ENCODE measurements at places on chromosomes 2 and 18.

GRCh38 chr2:126884861-126885750, 13.6 kb upstream of the TEX51 start:
- DNase-seq: peak; percentile 10

DNA sequence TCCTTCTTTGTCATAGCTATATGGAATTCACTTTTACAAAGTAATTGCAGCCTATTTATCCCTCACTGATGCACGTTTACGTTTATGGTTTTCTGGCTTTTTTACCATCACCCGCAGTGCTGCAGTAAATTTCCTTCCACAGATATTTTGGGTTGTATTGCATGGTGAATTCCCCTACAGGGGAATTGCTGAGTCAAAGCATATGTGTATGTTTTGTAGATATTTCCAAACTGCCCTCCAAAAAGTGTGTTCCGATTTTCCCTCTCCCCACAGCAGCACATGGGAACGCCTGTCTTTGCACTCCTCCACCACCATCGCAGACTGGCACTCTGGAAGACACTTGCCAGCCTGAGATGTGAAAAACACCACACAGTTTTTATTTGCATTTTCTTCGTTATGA, 80.6 kb upstream of the UXS1 start:
- no peak for DNase-seq

DNA sequence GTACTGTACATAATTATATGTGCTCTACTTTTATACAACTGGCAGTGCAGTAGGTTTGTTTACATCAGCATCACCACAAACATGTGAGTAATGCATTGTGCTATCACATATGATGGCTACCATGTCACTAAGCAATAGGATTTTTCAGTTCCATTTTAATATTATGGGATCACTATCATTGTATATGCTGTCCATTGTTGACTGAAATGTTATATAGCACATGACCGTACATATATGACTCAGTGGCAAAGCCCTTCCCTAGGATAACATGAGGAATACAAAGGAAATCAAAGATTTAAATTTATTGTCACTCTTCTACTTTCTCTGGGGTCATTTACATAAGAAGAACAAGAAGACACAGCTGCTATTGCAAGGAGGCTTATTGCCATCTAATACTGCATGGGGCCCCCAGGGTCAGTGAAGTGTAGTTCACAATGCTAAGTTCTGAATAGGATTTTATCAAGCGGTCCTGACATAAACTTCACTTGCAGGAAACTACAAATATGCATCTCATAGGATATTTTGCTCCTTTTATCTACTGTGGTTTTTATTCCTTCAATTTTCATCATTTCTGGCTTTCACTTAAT, 21.8 kb downstream of the PDE1A start:
- no peak for DNase-seq

GRCh38 chr2:80001701-80002101, 302.9 kb downstream of the LRRTM1 start:
- DNase-seq: no peak

DNA sequence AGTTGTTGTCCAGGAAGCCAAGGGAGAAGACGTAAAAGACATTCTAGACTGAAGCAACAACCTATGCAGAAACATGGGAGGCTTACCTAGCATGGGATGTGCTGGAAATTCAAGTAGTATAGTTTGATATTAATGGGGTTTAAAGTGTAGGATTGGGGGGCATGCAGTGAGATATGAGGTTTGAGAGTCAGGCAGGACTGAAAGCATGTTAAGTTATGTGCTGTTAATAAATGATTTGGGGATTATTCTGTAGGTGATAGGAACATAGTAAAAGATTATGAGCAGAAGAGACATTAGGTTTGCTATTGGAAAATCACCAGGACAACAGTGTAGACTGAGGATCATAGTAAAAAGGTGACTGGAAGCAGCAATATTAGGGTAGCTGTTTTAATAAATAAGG, 3.2 kb downstream of the EHBP1 start:
- DNase-seq: no peak

GRCh38 chr2:53033411-53033810, 734.2 kb upstream of the CHAC2 start:
- DNase-seq: no peak

- DNase-seq: no peak
Observed at GRCh38 chr18:45962461-45962860, 4.7 kb downstream of the EPG5 start.

DNA sequence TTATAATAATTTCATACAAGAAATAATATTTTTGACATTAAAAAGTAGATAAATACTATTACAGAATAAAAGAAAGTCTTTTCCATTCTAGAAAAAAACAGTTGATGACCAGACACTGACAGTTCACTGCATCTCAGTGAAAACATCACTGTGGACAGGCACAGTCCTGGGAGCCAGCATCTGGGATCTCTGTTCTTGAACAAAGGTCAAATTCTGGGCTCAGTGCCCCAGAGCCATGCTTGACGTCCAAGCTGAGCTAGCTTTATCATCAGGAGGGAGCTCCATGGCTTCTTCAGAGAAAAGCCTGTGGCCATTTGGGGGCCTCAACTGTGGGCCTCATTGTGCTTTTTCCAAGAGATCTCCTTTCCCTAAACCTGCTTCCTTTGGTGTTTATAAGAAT, 86.1 kb upstream of the SRD5A2 start:
- no peak for DNase-seq

- DNase-seq: no peak
Observed at GRCh38 chr2:64482243-64482642, 28.3 kb downstream of the LGALSL start.

DNA sequence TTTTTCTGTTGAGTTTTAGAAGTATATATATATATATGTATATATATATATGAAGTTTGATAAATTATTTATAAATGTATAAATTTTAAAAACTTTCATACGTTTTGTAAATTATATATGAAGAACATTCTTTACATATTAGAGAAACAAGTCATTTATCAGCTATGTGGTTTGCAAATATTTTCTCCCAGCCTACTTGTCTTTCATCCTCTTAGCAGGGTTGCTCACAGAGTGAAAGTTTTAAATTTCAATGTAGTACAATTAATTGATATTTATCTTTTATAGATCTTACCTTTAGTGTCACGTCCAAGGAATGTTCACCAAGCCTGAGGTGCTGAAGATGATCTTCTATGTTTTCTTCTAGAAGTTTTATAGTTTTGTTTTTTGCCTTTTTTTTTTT, 78.3 kb upstream of the HS6ST1 start:
- no peak for DNase-seq

DNA sequence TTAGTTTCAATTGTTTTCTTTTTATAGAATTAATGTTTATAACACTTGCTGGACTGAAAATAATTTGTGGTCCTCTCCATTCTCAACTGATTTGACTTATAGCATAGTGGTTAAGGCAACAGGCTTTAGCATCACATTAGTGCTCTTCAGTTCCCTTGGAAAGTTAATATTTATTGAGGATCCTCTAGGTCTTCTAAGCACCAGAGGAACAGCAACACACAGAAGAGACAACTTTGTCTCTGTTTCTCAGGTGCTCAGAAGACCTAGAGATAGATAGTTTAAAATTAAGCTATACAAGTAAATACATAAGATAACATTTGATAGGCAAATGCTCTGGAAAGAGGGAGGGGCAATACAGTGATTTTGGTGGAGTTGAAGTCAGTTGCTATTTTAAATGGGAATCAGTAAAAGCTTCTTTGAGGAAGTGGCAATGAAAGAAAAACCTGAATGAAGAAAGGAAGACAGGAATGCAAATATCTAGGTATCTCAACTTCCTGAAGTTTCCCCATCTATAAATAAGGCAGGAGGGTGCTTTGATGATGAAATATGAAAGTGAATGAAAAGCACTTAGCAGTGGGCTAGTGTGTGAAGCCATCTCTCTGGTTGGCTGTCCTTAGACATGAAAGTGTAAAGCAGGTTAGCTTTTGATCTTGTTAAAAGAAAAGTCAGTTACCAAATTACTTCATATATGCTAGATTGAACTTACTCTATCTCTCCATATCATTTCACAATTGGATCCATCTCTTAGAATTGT, 7.9 kb downstream of the NEUROD1 start:
- DNase-seq: no peak

- no peak for DNase-seq
Observed at GRCh38 chr18:46196627-46197243, 92.5 kb downstream of the HAUS1 start.

- no peak for DNase-seq
Observed at GRCh38 chr2:113211226-113212105, 37.7 kb downstream of the PSD4 start.

- no peak for DNase-seq
Observed at GRCh38 chr18:37559194-37559593, 6.4 kb downstream of the CELF4 start.

GRCh38 chr2:227706859-227707258, 11.0 kb downstream of the SLC19A3 start:
- DNase-seq: no peak

DNA sequence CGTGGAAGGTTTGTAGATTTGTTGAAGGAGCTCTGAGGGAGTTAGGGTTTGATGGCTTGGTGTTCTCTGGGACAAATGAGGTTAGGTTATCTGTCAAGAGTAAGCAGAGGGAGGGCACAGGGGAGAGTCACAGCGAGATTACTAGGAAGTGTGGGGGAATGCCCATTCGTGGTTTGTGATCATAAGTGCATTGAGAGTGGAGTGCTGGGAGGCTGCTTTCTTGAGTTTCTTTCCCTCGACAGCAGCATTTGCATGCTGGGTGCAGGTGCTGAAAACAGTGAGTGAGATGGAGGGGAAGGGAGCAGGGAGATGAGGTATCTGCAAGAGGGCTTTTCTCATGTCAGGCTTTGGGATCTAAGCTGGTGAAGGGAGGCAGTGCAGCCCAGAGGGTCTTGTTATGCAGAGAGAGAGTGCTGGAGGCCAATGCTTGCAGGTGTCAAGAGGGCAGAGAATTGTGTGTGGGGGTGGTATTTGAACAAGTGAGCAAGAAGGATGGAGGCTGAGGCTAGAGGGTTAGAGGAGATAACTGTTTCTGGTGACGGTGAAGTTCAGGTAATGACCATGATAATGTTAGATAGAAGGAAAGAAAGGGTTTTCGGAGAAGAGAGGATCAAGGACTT, 8.8 kb downstream of the RALB start:
- DNase-seq: peak; percentile 77

DNA sequence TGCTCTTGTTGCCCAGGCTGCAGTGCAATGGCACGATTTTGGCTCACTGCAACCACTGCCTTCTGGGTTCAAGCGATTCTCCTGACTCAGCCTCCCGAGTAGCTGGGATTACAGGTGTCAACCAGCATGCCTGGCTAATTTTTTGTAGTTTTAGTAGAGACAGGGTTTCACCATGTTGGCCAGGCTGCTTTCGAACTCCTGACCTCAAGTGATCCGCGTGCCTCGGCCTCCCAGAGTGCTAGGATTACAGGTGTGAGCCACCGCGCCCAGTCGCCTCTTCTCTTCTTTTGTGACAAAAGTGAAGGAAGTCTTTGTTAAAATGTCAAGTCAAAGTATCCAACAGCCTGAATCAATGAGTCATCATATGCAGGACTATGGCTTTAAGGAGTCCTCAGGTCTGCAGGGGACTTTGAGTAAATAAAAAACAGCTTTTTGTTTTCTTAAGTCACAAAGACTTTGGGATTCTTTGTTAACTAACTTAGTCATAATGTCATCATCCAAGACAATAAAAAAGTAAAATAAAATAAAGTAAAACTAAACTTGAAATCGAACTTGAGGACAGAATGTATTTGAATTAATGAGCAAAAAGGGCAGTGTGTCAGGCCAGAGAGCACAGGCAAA, 1153.2 kb downstream of the SUCLG1 start:
- no peak for DNase-seq

GRCh38 chr2:186918495-186918894, 69.5 kb upstream of the ZSWIM2 start:
- DNase-seq: no peak
